Neuronal stem cell (in vitro differentiated cells): ENCODE measurements at places on chromosomes 7 and 10.
A peak's percentile ranks its signal among the peaks of the same experiment; 100 is the strongest.

GRCh38 chr7:25754333-25754732 is 397.7 kb upstream of the NFE2L3 start:
- no peak for DNase-seq

DNA sequence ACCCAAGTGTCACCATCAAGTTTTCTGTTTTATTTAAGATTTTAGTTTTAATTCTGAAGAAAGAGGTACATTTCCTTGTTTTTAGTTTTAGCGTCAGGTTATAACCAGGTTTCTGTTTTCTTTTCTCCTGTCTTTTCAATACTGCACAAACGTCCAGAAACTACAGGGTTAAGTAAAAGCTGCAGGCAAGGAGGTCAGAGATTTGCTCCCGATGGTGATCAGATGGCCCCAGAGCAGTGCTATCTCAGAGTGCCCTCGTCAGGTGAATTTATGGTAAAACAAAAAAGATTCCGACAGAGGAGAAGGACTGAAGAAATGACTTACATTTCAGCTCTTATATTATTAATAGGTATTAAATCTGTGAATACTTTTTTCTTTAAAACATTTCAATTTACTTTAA is 128.2 kb downstream of the STRA8 start:
- no peak for DNase-seq

- DNase-seq, result no peak
These were observed 34.6 kb downstream of the AGK start for GRCh38 chr7:141585592-141586510.

- no peak for DNase-seq
These were observed at the start of gene AZGP1 for GRCh38 chr7:99975782-99976521. AZGP1 (minus strand) TSS chr7:99976031; CDS start chr7:99976020, 11 bp downstream.

GRCh38 chr7:158487631-158488151 is 99.9 kb downstream of the PTPRN2 start:
- no peak for DNase-seq

DNA sequence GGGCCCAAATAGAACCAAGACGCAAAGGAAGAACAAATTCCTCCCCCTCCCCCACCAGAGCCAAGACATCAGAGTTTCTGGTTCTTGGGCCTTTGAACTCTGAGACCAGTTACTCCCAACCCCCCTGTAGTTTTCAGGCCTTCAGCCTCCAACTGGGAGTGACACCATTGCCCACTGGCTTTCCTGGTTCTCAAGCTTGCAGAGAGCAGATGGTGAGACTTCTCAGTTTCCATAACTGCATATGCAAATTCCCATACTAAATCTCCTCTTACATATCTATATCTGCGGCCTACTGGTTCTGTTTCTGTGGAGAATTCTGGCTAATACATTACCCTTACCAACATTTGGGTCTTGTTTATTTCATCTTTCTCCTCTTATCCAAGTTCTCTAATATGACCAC is 762.9 kb downstream of the GRM8 start:
- DNase-seq, result no peak

DNA sequence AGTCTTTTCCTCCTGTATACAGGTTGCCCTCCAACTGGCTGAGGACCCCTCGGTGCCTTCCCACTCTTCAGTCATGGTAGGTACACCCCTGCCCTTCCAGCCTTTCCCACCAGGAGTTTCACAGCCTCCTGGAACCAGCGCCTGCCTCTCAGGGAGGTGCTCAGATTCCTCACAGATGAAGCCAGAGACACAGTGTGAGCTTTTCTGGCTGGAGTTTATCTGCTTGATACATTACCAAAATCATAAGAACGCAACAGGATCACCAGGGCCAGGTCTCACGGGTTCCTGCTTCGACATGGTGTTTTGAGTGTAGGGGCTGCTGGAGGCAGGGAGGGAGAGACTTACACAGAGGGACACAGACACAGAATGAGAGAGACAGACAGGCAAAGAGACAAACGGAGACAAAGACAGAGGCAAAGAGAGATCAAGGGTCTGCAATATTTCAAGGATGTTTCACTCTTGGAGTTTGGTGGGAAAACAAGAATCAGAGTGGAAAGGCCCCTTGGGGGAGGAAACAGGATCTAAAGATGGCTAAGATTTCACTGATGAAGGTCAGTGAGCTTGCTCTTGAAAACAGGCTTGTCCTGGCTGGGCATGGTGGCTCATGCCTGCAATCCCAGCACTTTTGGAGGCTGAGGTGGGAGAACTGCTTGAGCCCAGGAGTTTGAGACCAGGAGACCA is 6.5 kb upstream of the INMT start:
- DNase-seq, result no peak

DNA sequence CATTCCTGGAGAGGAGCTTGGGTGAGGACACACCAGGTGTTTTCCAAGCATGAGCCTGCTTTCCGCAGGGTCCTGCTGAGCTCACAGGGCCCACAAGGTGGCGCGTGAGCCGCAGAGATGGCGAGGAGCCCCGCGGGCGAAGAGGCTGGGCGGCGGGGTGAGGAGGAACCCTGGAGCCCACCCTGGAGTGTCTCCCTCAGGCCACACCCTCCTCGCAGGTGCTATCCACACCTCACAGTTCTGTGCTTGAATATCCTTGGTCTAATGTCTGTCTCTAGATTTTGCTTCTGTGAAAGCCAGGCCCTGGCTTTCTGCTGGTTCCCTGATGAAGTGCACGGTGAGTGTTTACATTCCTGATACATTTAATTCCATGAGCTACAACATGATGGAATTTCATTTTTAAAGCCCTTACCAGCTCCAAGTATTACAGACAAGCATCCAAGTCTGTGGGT is 433.6 kb downstream of the ACTR3B start:
- DNase-seq, result peak; percentile 43

DNA sequence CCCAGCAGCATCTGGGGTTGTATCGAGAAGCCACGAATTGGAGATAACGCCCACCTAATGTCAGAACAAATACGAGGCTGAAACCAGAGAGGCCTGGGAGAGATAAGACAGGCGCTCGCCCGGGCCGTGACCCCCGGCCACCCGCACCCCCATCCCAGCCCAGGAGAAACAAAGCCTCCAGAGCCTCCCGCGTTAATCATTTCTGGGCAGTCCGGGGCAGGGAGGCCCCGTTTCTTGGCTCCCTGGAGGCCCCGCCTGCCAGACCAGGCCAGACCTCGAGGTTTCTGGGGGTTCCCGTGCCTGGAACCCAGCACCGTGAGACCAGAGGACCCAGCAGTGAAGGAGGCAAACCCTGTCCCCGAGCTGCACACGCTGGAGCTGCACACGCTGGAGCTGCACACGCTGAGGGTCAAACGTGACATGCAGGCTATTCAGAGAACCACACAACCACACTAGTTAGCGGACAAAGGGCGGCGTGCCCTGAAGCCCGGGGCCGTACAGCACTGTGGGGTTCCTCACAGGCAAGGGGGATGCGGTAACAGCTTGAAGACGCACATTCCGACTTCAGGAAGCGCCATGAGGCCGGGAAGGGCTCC is 53.4 kb downstream of the FOXL3 start:
- no peak for DNase-seq

GRCh38 chr7:1843921-1844335 is 173.9 kb downstream of the ELFN1 start:
- no peak for DNase-seq

- no peak for DNase-seq
These were observed 305.6 kb upstream of the FZD1 start for GRCh38 chr7:90958647-90959046.

DNA sequence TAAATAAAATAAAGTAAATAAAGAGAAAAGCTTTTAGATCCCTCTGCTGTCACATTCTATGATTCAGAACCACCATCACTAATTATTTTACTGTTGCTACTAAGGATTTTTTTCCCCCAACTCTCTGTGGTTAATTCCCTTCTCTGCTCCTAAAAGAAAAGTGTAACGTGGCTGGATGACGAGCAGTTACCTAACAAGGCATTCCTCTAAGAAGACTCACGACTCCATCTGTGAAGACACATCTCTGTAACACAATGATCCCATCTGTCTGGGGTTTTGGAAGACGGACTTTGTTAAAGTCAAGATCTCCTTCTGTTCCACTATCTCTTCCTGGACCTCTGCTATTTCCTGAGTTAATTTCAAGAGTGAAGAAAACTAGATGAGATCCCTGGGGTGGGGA is 179.9 kb downstream of the SFMBT2 start:
- no peak for DNase-seq

GRCh38 chr10:114346176-114347031 is 57.9 kb downstream of the AFAP1L2 start:
- no peak for DNase-seq

GRCh38 chr7:125563964-125564529 is 634.4 kb upstream of the POT1 start:
- DNase-seq, result no peak

- DNase-seq, result no peak
These were observed 67.3 kb upstream of the PDZD8 start for GRCh38 chr10:117442521-117442920.

DNA sequence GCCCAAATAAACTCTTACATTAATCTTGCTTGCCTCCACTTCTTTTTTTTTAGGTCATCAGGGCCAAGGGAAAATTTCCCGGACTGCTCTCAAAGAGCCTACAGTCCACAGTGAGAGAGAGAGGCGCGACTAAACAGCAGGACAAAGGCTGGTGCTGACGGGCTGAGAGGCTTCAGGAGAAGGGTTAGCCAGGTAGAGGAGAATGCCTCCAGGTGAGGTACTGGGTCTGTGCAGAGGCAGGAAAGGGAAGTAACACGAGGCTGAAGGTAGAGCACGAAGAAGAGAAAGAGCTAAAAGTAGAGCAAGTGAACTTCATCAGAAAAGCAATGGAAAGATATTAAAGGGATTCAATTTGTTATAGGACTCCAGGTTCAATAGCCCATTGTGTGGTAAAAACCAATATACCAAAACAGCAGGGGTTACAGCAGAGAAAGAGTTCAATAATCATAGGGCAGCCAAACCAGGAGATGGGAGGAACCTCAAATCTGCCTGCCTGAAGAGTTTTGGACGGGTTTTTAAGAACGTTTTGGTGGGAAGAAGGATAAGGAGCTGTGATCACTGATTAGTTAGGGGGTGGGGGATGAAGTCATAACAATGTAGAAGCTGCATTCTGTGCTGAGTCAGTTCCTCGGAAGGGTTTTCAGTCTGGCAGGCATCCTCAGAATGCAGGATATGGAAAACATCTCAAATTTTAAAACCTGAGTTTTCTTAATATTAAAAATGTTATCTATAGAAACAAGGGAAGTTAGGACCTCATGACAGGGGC is 171.5 kb downstream of the AKR1D1 start:
- no peak for DNase-seq

GRCh38 chr10:127926455-127926854 is 19.6 kb downstream of the PTPRE start:
- no peak for DNase-seq

DNA sequence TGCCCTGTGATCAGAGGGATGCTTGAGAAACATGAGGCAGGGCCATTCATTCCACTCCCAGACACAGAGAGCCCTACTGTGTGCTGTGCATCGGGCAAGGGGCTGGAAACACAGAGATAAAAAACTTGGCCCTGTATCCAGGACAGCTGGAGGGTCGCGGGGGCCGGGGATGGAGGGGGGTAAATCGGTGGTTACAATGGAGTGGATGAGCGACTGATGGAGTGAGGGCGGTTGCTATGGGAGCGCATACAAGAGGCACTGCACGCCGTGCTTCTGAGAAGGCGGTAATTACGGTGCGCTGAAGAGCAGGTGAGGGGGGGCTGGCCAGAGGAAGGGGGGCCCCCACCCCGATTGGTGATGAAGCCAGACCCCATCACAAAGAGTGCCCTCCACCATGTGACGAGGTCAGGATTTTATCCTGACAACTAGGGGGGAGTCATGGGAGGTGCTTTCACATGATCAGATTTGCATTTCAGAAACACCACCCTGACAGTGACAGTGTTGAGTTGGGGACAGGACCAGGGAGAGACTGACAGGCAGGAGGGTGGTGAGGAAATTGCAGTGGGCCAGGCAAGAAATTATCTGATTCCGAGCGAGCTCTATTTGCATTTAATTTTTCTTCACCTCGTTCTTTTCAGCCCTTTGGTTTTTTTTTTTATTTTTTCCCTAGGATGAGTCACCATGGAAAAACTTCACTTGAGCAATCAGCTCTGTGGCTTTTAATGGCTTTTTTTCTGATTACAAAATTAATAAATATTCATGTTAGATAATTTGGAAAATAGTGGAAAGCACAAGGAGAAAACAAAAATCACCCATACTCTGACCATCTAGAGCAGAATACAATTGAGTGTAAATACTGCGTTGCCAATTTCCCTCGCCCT is 7.8 kb downstream of the CPA5 start:
- no peak for DNase-seq

GRCh38 chr7:577741-578370 is 58.2 kb upstream of the PDGFA start:
- DNase-seq, result no peak

DNA sequence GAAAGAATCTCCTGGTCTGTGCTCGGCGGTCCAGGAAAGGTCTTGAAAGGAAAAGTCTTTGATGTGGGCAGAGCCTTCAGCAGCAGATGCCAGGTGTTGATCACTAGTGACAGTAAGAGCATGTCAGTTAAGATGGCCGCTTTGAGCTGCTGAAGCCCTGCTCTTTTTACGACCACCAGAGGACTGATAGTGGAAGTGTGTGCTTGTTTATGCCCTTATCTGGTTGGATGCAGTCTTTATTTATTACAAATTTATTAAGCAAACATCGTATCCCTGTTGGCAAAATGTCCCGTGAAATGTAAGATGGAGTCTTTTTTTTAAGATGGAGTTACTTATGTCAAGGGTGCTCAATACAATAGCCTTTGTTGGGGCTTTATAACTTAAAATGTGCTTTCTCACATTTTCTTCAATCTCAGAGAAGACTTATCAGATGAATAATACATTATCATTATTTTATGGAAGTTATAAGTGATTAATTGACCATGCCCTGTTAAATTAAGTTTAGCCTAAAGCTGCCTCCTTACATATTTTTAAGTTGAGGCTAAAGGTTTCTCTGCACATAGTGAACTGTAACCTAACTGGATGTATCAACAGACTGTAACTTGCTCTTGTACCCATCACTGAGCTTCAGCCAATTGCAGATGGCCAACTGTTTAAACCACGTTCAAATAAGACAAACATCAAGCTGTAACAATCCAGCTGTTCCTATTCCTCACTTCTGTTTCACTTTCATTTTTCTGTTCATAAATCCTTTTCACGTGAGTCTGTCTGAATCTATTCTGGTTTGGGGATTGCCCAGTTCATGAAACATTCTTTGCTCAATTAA is 97.4 kb upstream of the PIK3CG start:
- no peak for DNase-seq

DNA sequence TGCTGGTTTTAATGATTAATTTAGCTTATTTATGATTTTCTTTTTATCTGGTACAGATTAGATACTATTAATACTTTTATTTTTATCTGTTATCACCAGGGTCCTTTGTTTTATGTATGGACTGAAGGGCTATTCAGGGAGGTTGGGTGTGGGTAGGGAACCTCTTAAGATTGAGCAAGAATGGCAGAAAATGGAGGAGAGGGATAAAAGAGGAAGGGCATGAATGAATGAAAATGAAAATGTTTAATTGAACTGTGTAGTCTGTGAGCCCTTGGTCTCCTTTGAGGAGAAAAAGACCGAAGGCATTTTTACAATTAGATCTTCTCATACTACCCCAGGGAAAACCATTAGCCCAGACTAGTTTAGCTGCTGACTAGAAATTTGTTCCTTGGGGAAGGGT is 93.1 kb downstream of the CDK14 start:
- DNase-seq, result no peak

- DNase-seq, result peak; percentile 49
These were observed 899 bp downstream of the PUS7 start for GRCh38 chr7:105521027-105521716.
